ENCODE measurements at places on chromosomes 6 and 20.
A peak's percentile ranks its signal among the peaks of the same experiment; 100 is the strongest.

- DNase-seq: no peak
These were observed 17.4 kb downstream of the PIGT start for GRCh38 chr20:45433316-45433715.

DNA sequence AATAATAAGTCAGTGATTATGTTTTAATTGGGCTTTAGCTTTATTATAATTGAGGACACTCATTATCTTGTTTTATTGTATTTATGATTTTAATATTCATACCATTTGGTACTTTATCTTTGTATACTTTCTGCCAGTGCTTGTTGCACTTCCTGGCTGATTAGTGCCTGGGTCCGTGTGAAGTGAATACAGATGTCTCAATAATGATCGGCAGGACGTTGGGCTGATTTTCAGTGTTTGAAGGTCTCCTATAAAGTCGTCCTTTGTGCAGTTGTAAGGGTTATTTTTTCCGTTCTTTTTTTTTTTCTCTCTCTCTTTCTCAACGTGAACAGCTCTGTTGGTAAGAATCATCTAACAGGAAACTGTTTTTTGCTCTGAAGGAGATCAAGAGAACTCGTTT, 450.0 kb upstream of the POU3F2 start:
- DNase-seq: no peak

- DNase-seq: no peak
These were observed 22.3 kb upstream of the SMOC2 start for GRCh38 chr6:168418711-168419121.

- DNase-seq: no peak
These were observed 23.2 kb downstream of the OR2H2 start for GRCh38 chr6:29608131-29608530.

DNA sequence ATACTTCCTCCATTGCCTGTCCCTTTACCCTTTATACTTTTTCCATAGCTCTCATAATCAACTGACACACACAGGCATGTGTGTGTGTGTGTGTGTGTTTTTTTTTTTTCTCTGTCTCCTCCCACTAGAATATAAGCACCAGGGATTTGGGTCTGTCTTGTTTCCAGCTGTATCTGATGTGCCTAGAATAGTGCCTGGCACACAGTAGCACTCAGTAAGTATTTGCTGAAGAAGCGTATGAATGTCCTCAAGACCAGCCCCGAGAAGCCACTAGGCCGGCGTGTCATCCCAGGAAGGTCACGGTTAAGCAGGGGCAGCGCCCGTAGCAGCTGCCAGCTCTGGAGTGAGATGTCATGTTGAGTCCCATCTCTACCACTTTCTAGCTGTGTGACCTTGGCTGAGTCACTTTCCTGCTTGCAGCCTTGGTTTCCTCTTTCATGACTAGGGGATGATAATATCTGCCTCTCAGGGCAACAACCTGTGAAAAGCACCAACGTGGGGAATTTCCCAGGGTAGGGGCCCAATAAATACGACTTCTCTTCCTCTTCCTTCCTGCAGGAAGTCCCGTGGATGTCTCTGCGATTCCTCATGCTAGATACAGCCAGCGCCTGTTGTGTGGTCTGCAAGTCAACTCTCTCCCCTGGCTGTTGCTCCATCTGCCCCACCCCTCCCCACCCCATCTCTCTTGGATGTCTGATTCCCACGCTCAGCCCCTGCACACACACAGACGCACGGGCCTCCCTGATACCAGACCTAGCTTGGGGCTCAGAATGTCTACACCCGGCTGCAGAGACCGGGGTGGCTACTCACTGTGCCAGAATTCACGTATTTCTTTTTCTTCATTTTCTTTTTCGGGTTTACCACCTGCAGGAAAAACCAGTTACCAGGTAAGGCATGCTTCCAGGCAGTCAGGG, 58.1 kb downstream of the RAB44 start:
- DNase-seq: peak; percentile 92

GRCh38 chr20:41513829-41514228, 104.3 kb downstream of the CHD6 start:
- DNase-seq: no peak

DNA sequence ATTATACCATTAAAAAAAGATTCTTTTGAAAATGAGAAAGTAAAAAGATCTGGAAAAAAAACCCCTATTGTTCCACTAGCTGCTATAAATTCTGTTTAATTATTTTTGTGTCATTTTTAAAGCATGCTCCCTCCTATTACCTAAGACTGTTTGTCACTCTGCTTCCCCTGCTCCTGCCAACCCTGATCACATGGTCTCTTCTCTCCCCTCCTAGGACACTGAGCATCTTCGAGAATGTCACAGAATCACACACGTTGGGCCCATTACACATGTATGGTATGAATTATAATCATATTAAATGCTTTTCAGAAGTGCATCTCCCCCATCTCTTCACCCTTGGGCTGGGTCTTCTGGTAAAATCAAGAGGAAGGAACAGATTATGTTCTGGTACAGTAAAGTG, 6.2 kb downstream of the SNAP91 start:
- DNase-seq: no peak

DNA sequence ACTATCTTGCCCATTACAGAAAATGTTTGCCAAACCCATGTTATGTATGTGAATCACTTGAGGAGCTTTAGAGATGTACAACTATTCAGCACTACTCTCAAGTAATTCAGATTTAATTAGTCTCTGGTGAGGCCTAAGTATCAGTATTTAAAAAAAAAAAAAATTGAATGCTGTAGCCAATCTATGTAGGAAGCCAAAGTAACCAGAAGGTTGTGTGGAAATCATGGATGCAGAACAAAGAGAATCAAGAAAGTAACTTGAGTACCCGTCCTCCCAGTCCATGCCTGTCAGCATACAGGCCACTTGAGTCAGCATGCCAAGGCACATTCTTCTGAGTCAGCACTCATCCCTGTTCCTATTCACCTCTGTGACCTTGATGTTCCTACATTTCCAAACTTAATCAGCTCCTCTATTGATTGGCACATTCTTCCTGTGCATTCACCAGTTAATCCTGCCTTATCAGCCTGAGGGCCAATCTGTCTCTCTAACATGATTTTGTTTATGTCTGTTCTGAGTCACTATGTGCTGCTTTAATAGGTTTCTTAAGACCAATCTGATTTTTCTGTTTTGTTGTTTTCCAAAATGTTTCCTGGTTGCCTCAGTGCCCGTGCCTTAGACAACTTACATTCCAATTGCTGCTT, 165.6 kb downstream of the KCNQ5 start:
- DNase-seq: no peak

DNA sequence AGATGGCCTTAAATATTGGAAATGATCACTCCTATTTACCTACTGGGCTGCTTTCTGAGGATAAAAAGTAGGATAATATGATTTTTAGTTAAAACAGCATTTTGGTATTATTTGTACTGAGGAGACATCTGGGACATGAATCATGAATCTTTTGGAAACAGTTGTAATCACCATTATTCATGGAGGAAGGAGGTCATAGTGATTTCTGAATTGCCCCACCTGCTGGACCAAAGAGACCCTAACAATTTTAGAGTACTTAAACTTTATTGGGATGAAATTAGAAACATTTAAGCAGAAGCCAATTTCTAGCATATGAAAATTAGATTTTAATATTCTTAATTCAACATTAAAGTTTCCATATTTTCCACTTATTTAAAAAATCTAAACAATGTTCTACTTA, 108.4 kb upstream of the SIM1 start:
- DNase-seq: no peak

DNA sequence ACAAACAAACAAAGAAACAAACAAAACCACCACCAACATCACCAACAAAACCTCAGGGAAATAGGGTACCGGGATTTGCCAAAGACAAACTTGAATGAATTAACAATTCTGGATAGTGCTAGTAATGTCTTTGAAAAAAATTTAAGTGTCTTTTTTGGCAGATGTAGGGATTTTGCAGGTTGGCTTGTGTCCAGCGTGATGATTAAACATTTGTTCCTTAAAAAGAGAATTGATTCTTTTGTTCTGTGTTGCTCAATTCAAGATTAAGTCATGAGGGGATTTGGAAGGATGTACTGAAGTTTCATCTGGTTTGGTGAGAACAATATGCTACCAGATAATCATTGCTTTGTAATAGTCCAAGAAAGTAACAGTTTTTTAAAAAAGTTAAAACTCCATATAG, 125.1 kb upstream of the HS3ST5 start:
- DNase-seq: no peak

GRCh38 chr6:150987371-150987828, 121.9 kb downstream of the MTHFD1L start:
- DNase-seq: peak; percentile 33

GRCh38 chr6:20211941-20212391, 303 bp downstream of the MBOAT1 start:
- peak; percentile 37 for DNase-seq

- DNase-seq: no peak
These were observed 479.6 kb upstream of the CHD6 start for GRCh38 chr20:42097741-42098140.

GRCh38 chr6:24257282-24257681, 100.6 kb downstream of the DCDC2 start:
- DNase-seq: no peak

GRCh38 chr6:140586426-140587061, 1212.1 kb upstream of the CITED2 start:
- no peak for DNase-seq

DNA sequence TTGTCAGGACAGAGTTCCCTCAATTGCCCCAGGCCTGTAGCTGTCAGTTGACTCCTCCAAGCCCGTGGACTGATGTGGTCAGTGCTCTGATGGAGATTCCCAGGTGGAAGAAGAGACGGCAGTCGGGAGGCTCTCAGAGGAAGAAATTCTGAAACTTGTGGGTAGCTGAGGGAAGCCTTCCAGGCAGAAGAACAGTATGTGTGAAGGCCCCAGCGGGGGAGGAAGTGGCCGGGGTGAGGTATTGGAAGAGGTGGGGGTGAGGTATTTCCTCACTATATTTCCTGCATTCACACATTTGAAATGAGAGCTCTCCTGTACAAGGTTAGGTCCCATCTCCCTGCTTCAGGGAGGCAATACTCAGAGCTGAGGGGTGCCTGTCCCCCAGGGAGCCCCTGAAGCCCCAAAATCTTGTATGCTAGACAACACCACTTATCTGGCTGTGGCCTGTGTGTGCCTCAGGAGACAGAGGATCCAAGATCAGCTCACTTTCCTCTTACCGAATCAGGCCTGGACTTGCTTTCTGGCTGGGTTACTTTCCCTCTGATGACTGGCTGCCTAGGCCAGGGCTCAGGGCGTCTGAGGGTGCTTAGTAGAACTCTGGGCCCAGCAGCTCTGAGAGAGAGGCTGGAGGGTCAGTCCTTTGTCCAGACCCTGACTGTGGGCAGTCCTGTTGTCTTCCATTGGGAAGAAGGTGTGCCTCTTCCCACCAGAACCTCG, 49.3 kb upstream of the MYL9 start:
- DNase-seq: peak; percentile 59

GRCh38 chr20:23702021-23702420, 13.2 kb upstream of the CST4 start:
- no peak for DNase-seq

- no peak for DNase-seq
These were observed 7.4 kb upstream of the OR2H2 start for GRCh38 chr6:29577544-29577943.

GRCh38 chr6:143286251-143286795, 164.2 kb downstream of the ADAT2 start:
- DNase-seq: no peak

GRCh38 chr6:127918506-127919427, 17.9 kb upstream of the THEMIS start:
- peak; percentile 73 for DNase-seq

DNA sequence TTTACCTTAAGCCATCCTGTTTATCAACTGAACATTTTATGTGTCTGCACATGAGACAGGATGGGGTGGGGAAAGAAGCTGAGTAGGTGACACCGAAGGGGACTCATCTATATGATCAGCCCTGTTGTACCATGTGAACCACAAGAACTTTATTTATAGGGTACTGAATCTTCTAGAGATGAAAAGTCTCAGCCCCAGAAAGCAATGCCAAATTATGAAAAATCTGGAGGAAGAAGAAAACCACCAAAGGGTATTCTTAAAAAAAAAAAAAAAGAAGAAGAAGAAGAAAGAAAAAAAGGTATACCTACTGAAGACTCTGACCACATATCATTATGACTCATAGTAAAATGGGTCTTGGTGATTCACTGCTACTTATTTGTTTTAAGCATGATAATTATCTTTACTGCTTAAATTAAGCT, 39.8 kb upstream of the HBS1L start:
- DNase-seq: peak; percentile 81

- no peak for DNase-seq
These were observed 25.1 kb downstream of the HCK start for GRCh38 chr20:32077190-32077589.

GRCh38 chr20:33963751-33964150, 30.0 kb upstream of the RALY start:
- no peak for DNase-seq

DNA sequence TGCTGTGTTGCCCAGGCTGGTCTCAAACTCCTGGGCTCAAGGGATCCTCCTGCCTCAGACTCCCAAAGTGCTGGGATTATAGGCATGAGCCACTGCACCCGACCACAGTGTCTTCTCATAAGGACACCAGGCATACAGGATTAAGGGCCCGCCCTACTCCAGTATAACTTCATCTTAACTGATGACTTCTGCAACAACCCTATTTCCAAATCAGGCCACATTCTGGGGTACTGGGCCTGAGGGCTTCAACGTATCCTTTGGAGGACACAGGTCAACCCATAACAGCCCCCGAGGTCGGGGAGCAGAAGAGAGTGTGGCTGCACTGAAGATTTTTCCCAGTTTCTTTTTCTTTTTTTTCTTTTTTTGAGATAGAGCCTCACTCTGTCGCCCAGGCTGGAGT, 39.7 kb downstream of the SUN5 start:
- no peak for DNase-seq

DNA sequence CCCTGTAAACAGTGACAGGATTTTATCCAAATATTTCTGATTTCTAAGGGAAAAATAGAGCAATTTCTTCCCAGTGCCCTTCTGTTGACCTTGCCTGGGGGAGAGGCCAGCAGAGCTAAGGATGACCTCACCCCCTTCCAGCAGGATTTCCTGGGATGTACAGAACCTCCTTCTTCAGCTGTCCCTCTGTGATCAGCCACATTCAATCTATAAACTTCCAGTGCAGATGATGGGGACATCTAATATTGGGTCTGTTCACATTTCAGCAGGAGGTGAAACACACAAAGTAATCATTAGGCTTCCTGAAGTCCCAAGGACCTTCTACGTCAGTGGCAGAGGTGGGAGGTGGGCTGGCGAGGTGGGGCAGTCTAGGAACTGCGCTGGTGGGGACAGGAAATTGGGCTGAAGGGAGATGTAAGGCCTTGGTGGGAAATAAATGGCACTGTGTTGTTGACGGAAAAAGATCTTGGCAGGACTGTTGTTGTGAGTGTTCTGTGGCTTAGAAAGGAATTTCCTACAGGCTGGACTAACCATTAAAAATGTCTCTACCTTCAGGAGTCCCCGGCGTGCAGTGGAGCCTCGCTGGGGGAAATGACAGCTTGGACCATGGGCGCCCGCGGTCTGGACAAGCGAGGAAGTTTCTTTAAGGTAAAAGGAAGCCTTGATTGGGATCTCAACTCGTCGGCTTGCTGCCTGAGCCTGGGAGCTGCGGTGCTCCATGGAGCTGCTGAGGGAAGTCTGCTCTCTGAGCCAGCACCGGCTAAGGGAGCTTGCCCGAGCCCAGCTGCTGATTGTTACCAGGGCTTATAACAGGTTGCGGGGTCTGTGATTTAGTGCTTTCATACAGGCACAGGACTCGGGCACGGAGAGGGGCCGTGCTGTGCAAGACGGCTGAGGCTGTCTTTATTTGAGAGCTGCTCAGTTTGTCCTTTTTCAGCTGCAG, 127.9 kb upstream of the NAA20 start:
- DNase-seq: no peak

GRCh38 chr6:24517659-24518543, 23.1 kb downstream of the ALDH5A1 start:
- no peak for DNase-seq

GRCh38 chr20:54691327-54691726, 215.9 kb downstream of the DOK5 start:
- no peak for DNase-seq

- DNase-seq: no peak
These were observed 439 bp upstream of the F13A1 start for GRCh38 chr6:6320901-6321300.
